ENCODE measurements at places on chromosomes 12 and 14. TPM values are rescaled to one million over a fixed set of nuclear protein-coding genes. Genes with fewer than 3 reads are reported as not detected.

Gene MIP
- not detected for total RNA-seq

Gene HOTAIR
- not detected for total RNA-seq

Gene TSFM
- 37.7 TPM for total RNA-seq

Gene KRT79
- not detected for total RNA-seq

Gene SRRM4
- total RNA-seq: 0.76 TPM

Gene RAPGEF3
- 19.6 TPM for total RNA-seq

Gene ZNF891
- total RNA-seq: 2.8 TPM

DNA sequence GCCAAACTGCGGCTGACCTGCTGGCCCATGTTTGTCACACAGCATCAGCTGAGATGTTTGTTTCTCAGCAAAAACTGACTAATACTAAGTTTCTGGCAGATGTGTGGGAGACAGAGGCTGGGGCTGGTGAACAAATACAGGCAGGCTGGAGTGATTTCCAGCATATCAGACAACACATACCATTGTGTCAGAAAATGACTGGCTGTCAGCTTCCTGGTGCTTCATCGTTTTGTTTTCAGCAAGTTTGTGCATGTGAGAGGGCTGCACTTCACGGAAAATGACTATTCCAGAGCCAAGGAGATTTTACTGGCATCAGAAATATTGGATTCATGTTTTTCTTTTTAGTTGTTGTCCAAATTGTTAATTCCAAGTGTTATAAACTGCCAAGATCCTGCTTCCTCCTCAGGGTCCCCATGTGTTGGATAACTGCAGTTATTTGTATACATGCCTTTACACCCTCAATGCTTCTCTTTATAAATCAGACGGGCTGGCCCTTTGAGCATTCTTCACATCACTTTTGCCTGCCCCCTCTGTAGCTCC is 145.7 kb downstream of the GALC start:
- H3K27me3 ChIP-seq: no peaks in the 10 kb centered on the region
- H3K4me1 ChIP-seq: no peaks in the 10 kb centered on the region
- DNase-seq: no peak
- H3K36me3 ChIP-seq: no peaks in the 10 kb centered on the region
- H3K4me3 ChIP-seq: no peak overlapping the region

GRCh38 chr14:52081964-52082363 is 13.1 kb upstream of the NID2 start:
- H3K4me3 ChIP-seq: no peak overlapping the region
- H3K36me3 ChIP-seq: no peaks in the 10 kb centered on the region
- peaks cover 1% of the 10 kb centered on the region for H3K27me3 ChIP-seq
- no peak overlapping the region for H3K27ac ChIP-seq
- DNase-seq: no peak

- H3K4me3 ChIP-seq: no peak overlapping the region
- H3K27me3 ChIP-seq: peaks cover 9% of the 10 kb centered on the region
- no peak overlapping the region for H3K27ac ChIP-seq
Observed at GRCh38 chr12:69844836-69845235, 19.8 kb downstream of the MYRFL start.

DNA sequence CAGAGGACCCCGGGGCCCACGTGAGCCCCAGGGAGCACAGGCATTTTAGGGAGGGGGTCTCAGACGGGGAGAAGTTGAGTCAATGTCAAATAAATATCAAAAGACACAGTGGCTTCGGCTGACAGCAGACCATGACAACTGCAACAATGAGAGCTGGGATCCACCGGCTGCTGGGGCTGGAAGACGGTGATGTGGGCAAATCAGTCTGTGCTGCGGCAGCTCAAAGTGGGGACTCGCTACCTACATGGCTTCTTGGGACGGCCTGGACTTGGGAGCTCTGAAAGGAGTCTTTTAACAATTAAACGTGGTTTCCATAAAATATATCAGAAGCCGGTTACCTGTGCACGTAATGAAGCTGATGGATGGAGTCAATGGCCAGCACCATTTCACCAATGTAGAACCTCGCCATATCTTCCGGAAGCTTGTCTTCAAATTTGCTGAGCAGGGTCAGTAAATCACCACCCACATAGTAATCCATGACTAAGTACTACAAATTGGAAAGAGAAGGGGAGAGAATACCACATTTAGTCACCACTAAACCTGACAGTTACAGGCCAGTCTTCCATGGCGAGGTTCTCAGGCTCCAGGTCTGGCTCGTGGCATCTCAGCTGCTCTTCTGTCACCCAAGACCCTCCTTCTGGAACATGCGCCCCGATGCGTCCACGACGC is 58.0 kb downstream of the CDC42BPB start:
- H3K36me3 ChIP-seq: peaks cover 62% of the 10 kb centered on the region
- no peak for DNase-seq
- no peaks in the 10 kb centered on the region for H3K4me1 ChIP-seq
- no peak overlapping the region for H3K4me3 ChIP-seq

- peak overlapping the region; percentile 87 for H3K27ac ChIP-seq
- no peaks in the 10 kb centered on the region for H3K27me3 ChIP-seq
- H3K4me1 ChIP-seq: peaks cover 3% of the 10 kb centered on the region
- no peak for DNase-seq
- H3K4me3 ChIP-seq: no peak overlapping the region
- peaks cover 16% of the 10 kb centered on the region for H3K36me3 ChIP-seq
Observed at GRCh38 chr12:120092551-120093335, 23.8 kb downstream of the RAB35 start.

DNA sequence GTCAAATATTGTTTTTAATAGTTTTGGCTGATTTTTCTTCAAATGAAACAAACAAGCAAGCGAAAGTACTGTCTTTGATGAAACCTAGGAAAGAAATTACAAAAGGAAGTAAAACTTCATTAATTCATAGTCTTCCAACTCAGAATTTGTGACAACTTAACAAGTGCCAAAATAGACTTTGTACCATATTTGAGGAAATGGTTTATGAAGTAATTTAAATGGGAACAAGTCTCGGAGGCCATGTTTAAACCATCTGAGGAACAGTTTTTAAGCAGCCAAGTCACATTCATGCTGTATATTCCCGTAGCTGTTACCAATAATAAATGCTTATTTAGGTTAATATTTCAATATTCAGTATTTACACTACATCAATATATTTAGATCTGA is 745 bp upstream of the ARHGDIB start:
- no peaks in the 10 kb centered on the region for H3K36me3 ChIP-seq
- no peaks in the 10 kb centered on the region for H3K4me1 ChIP-seq
- H3K27me3 ChIP-seq: no peaks in the 10 kb centered on the region
- H3K4me3 ChIP-seq: no peak overlapping the region
- no peak overlapping the region for H3K27ac ChIP-seq

GRCh38 chr12:101619026-101619786 is 24.4 kb downstream of the MYBPC1 start:
- H3K27me3 ChIP-seq: no peaks in the 10 kb centered on the region
- H3K4me1 ChIP-seq: no peaks in the 10 kb centered on the region
- no peak overlapping the region for H3K27ac ChIP-seq
- H3K4me3 ChIP-seq: no peak overlapping the region
- no peak for DNase-seq

GRCh38 chr12:71417181-71417580 is 22.4 kb upstream of the LGR5 start:
- no peaks in the 10 kb centered on the region for H3K27me3 ChIP-seq
- DNase-seq: no peak
- H3K4me1 ChIP-seq: no peaks in the 10 kb centered on the region
- no peak overlapping the region for H3K27ac ChIP-seq

Measured in endodermal cell (in vitro differentiated cells).